ENCODE measurements at places on chromosomes 5 and 9.

DNA sequence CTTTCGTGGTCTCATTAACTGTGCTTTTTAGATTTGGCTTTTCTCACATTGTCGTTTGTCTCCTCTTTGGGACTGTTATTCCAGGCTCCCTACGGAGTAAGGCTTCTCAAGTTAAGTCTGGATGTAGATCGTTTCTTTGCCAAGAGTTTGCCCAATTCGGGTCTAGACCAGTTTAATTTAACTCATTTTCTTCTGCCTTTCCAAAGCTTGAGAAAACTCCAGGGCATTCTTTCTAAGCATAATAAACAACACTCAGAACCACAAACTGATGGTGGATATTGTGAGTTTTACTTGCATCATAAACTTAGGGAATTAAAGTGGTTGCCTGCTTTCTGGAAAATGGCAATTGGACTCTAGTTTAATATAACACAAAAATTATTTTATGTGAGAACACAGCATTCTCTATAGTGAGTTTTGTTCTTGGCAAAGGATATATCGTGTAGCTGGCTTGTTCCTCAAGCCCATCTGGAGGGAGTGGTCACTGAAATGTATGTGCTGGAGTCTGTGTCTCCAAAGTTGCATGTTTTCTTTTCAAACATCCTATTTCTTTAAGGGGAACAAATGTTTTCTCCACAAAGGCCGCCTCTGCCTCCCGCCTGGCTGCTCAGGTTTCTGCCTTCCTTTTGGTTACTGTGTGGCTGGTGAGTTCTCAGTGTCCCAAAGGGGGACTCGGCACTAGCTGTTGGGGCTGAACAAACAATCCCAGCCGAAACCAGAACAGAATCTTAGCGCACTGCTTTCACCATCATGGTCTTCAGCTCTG, 211.3 kb upstream of the FBN2 start:
- no peak for DNase-seq

GRCh38 chr5:174073122-174073660, 27.7 kb downstream of the NSG2 start:
- no peak for DNase-seq

DNA sequence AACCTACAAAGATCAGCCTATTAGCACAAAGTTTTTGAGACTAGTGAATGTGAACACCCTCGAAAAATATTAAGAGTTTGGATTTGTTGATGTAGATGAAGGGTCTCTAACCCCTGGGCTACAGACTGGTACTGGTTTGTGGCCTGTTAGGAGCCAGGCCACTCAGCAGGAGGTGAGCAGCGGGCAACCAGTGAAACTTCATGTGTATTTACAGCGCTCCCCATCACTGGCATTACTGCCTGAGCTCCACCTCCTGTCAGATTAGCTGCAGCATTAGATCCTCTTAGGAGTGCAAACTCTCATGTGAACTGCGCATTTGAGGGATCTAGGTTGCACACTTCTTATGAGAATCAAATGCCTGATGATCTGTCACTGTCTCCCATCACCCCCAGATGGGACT, 11.2 kb upstream of the PAM start:
- no peak for DNase-seq

- no peak for DNase-seq
These were observed 559.2 kb upstream of the TLE4 start for GRCh38 chr9:79012561-79012960.

GRCh38 chr9:17906176-17906840, 327.4 kb downstream of the SH3GL2 start:
- DNase-seq, result peak; percentile 30

DNA sequence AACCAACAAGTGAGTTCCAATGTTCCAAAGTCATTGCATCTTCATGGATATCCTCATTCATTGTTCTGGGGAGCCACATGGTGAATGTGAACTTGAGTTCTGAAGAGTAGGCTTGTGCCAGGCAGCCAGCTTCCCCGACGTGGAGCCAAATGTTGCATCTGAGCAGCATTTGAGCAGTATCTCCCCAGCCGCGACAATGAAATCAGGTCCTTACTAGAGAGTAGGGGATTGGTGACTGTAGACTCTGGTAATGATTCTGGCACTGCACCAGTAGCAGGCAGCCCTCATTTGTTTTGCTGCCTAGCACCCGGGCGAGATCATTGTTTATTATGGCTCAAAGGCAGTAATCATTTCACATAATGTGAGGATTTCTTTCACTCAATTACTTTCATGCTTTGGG, 451.4 kb upstream of the C9orf72 start:
- DNase-seq, result no peak

- DNase-seq, result no peak
These were observed 48.2 kb upstream of the RPL26L1 start for GRCh38 chr5:172910828-172911627.

DNA sequence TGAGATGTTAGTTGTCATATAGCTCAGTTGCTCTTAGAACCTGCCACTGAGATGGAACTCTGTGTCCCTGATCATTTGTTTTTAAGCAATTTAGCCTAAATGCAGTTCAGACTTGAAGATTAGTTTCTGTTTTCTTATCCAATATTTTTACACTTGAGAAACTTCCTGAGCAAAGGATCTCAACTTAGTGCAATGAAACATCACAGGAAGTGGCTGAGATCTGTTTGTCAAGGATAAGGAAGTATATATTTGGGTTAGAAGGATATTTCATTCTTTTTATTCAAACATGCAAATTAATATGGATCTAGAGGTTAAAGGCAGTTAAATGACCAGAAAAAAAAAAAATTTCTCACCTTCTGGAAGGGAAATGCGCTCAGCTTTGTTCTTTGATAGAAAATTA, 19.7 kb upstream of the F2R start:
- no peak for DNase-seq

GRCh38 chr9:125852386-125852785, 105.2 kb downstream of the PBX3 start:
- peak; percentile 62 for DNase-seq

GRCh38 chr5:37859805-37860204, 20.0 kb upstream of the GDNF start:
- DNase-seq, result no peak

- DNase-seq, result no peak
These were observed 40.8 kb upstream of the ORM1 start for GRCh38 chr9:114282104-114282485.

- peak; percentile 35 for DNase-seq
These were observed 4.5 kb downstream of the FANCC start for GRCh38 chr9:95313010-95313498.

- DNase-seq, result no peak
These were observed 54.4 kb downstream of the KCNV2 start for GRCh38 chr9:2771661-2772060.

DNA sequence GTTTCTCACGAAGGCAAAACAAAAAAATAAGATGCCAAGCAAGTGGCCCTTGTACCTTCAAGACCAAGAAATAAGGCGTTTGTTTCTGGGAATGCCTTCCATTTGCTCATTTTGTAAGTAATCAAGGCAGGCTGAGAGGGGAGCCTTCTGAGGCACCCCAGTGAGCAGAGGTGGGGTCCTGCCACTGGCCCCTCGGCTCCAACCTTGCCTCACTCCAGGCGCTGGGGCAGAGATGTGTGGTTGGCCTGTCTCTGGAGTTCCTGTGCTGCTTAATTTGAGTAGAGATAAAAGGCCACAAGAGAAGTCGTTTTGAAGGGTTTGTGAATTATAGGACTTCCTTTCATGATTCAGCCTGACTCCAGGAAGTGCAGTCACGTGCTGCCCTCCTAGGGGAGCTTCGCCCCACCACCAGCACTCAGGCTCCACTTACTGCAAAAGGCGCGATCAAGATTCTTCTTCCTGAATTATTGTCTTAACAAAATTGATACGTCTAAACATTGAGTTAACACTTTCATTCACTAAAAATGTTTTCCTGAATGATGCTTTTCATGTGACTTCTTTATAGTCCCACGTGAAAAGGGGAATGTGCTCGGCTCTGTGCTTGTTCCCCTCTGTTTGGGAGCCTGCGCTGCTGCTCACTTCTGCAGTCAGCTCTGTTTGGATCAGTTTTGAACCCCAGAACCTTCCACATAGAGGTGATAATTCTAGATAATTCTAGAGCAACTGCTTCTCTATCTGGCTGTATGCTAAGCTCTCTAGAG, 13.7 kb downstream of the SYK start:
- no peak for DNase-seq

DNA sequence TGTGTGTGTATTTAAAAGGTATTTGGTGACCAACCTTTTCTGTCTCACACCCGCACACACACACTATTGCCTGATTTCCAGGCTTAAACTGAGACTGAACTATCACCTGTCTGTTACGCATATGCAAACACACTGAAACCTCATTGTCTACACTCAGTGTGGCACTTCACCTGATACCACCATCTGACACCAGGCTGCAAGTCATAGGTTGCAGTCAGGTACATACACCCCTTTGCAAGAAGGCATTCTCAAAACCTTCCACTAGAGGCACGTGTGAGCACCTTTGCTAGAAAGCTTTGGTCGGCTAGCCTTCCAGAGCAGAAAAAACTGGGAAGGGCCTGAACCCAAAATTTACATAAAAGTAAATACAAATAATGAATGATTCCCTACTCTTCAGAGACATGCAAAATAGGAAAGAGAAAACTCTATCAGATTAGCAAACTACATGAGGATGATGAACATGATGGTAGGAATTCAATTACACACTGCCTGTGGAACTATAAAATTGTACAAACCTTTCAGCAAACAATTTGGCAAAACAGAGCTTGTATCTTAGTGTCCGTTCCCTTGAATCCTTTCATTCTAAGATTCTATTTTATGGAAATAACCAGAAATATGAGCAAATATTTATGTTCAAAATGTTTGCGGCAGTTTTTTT, 5.9 kb upstream of the FOXD1 start:
- DNase-seq, result peak; percentile 26

GRCh38 chr5:84384604-84385575, at the start of gene EDIL3:
EDIL3 (minus strand) TSS chr5:84384880; CDS start chr5:84384374, 506 bp downstream.
- peak; percentile 18 for DNase-seq

DNA sequence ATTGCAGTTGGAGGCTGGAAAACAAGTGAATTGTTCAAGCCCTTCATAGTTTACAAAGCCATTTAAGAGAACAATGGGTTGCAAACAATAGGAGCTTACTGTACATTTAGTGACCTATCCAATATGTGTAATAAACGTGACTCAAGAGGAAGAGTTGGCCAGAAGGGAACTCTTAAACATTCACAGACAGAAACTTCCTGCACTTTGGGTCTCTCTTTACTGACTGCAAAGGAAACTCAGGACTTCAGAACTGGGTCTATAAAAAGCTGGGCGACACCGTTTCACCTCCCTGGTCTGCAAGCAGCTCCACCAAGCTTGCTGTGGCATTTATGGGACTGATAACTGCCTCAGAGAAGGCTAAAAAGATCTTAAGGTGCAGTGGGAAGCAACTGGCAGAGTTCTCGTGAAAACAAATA, 48.7 kb upstream of the SPATA31D4 start:
- DNase-seq, result no peak

DNA sequence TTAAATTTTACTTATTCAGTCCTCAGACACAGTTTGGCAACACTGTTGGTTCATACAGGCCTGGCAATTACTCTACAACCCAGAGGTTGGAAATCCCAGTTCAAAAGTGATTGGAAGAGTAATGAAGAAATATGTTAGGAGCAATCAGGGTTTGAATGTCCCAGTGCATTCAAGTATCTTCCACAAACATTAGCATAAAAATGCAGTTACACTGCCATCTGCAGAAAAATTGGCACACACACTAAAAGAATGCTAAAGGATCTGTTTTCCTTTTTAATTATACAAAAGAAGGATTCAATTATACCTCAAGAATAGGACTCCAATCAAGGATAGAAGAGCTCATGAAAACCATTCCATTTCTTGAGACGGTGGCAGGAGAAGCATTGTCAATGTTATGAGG, 130.2 kb downstream of the DNAH5 start:
- no peak for DNase-seq

GRCh38 chr5:65927503-65928321, 1.3 kb downstream of the ERBIN start:
- DNase-seq, result no peak

DNA sequence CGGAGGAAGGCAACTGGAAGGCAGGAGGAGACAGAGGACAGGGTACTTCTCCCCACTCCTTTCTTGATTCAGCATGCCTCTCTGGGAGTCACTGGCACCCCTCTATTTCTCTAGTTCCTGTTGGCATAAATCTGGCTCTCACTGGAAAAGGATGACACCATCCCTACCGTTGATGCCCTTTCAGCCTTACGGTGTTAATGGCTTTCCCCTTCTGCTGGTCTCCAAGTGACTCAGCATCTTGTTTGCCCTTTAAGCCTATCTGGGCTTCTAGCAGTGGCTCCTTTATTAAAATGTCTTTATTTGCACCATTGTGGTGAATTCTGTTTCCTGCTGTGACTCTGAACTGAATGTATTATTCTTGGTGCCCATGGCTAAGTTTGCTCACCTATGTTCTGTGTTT, 227.3 kb upstream of the GLRA1 start:
- DNase-seq, result no peak

GRCh38 chr5:147406636-147407035, 103.2 kb downstream of the DPYSL3 start:
- no peak for DNase-seq

GRCh38 chr9:33785914-33786313, 9.4 kb upstream of the PRSS3 start:
- peak; percentile 51 for DNase-seq

All from NCI-H1930 (cell line).